ENCODE measurements at places on chromosomes 6 and 20.

DNA sequence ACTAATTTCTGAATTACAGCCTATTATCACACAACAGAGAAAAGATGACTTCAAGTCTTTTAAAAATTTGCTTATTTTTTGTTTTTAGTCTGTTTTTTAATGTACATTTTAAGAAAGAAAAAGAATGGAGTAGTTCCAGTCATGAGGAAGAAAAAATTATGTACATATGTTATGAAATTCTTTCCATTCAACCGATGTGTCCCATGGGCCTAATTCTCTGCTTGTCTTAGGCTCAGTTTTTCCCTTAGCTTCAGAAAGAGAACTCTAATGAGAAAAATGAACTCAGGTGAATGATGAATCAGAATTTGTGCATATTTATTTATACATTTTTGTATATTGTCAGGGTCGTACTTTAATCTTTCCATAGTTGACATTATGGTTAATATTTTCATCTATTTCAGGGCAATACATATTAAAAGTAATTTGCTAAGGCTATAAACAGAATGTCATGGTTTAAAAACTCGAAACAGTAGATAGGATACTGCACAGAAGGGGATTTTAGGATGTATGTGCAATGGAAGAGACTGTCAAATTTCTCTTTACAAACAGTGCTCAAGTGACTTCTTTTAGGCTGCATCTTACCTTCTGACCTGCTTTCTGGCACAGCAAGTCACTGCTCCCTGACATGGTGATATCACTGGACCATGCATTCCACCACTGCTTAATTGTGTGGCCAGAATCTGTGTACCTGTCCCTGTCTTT, 153.1 kb downstream of the EPHA7 start:
- no peak for DNase-seq

DNA sequence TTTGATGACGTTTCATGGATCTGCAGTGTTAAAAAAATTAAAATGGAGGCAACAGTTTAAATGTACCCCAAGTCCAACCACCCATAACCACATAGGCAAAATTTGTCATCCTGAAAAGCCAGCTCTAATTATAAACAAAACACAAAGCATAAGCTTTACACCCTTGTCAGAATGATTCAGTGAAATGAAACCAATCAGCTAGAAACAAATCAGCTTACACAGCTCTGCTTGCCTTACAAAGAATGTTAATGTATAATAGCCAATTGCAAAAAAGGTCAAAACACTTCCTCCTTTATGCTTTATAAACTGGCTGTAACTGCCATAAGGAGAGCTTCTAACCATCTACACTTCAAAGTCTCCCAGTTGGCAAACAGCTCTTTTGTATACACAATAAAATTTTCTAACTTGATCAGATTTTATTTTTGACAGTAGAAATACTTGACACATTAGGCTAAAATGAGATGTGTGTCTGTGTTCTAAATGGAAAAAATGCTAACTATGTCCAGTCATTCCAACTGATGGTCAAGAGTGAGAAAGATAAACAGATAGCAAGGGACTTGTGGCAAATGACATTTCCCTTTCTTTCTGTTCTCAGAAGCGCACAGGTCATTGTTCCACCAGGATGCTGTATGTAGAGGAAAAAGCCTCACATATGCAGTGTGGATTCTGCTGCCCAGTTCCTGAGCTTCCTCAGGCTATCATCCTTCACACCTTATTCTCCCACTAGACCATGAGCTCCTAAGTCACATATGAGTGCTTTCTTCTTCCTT, 344.3 kb upstream of the ID4 start:
- no peak for DNase-seq

GRCh38 chr6:116393430-116393829, 22.7 kb downstream of the DSE start:
- no peak for DNase-seq

DNA sequence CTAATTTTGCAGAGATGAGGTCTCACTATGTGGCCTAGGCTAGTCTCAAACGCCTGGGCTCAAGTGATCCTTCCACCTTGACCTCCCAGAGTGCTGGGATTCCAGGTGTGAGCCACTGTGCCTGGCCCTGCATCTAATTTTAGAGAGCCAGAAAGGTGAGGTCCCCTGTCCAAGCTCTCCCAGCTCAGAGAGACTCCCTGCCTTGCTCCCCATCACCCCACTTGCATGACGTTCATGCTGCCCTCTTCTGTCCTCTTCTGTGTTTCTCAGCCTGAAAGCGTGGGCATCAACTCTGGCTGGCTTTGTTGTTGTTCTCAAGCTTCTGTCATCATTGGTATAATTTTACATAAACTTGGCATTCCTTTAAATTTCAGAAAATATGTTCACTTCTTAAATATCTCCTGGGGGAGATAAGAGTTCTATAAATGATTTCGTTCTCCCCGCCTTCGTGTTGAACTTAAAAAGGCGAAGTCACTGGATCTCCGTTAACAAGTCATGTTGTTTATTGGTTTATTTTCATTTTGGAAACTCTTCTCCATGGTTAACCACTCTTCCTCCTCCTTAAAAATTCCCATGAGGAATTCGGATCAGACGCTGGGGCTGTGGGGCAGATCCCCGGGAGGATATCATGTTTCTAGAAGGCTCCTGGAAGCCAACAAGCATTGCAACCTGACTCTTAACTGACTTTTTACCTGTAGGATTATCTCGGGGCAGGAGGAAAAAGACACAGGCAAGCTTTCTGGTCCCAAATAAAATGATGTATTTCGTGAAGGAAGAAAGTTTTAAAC, 13.2 kb upstream of the PARD6B start:
- DNase-seq: no peak

- no peak for DNase-seq
Observed at GRCh38 chr6:43978473-43979346, 148.5 kb downstream of the MRPL14 start.

DNA sequence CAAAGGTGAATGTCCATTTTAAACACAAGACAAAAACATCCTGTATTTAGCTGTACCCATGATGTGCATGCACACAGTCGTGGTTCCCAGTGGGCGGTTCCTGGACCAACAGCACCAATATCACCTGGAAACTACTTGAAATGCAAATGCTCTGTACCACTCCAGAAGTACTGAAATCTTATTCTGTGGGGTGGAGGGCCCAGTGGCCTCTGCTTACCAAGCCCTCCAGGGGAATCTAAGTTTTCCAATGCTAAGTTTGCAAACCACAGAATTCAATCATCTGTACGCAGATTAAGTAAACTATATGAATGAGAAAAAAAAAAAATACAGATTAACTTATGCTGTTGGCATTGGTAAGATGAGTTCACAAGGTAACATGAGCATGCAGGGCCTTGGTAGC, 14.1 kb downstream of the TRMT6 start:
- DNase-seq: no peak

- DNase-seq: no peak
Observed at GRCh38 chr6:411402-412145, 20.0 kb downstream of the IRF4 start.

GRCh38 chr6:160218810-160219209, 39.8 kb downstream of the SLC22A2 start:
- DNase-seq: no peak

DNA sequence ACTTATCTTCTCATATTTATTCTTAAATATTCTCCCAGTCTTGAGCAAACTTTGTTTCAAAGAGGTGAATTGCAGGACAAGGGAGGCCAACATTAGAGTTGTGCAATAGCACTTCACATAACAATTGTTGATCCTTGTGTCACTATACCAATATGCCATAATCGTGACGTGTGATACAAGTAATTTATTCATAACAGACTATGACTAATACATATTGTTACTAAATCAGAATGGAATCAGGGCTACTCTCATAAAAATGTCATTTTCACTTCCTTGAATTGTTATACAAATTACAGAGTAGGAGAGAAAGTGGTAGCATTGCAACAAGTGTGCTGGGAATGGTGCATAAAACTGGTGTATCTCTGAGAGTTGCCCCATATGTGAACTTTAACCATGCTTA, 37.2 kb upstream of the PLCB1 start:
- DNase-seq: no peak

- no peak for DNase-seq
Observed at GRCh38 chr6:19301980-19302379, 535.2 kb upstream of the ID4 start.

DNA sequence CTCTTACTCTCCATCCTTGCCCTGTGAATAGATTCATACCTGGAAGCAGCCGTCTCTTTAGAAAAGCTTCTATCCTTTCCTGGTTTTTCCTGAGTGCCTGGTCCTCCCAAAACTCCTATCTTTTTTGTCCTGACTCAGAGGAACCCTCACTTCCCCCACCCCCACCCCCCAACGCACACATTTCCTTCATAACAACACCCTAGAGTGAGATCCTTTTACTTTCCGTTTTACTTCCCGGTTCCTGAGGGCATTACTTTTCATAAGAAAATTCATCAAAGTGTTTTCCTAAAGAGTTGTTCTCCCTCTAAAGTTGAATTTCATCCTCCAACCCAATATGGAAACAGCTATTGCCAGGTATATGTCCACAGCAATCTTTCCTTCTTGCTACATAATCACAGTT, 327.0 kb downstream of the NRN1 start:
- DNase-seq: no peak

GRCh38 chr6:3482869-3483268, 26.0 kb upstream of the SLC22A23 start:
- DNase-seq: peak; percentile 58

DNA sequence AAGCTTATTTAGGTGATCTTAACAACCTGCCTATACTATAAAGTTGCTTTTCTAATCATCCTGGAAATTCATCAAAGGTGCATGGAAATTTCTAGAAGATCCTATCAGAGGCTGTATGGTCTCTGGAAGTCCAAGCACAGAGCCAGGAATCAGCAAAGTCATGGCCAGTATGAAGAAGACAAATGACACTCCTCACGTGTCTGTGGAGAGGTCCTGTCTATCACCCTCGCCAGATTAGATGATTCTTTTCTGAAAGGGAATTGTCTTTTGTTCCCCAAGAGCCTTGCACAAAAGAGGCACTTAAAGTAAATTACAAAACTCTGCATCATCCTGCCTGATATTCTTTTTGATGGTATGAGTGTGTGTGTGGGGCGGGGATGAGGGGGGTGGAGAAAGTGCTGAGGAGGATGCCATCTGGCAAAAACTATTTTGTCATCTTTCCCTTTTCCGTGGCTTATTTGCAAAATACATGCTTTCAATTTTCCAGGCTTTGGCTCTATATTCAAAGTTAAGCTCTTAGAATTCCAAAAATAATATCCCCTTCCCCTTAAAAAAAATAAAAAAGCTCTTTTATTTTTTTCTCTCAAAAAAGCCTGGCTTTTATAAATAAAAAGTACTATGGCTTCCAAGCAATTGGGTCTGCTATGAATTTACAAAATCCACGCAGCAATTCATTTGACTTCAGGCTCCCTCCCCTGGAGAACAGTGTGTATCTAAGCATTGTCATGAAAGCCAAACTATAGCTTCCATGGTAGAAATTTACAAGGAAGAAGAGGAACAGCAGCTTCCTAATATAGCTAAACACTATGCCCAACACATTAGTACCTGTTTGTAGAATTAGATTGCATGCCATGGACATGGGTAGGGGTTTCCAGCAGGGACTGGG, 185.2 kb upstream of the ARG1 start:
- no peak for DNase-seq

GRCh38 chr6:99184696-99185095, 164.8 kb downstream of the FAXC start:
- no peak for DNase-seq

DNA sequence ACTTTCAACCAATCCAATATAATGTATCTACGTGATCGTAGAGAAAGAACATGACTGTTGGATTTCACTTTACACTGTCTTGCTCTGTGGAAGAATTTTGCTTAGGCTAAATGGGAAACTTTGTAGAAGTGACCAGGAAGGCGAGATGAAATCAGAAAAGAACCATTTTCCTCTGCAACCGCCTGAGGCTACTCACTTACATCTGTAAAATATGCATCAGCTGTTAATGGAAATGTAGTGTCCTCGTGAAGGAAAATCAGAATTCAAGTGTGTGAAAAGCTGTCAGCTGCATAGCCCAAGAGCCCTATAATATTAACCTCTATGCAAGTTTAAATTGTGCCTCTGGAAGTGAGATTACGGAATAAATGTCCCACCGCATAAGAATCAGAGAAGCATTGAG, 277.9 kb downstream of the C6orf118 start:
- no peak for DNase-seq

- no peak for DNase-seq
Observed at GRCh38 chr6:152952866-152953509, 29.9 kb downstream of the FBXO5 start.

GRCh38 chr6:29610540-29610939, 22.4 kb downstream of the GABBR1 start:
- DNase-seq: no peak

- no peak for DNase-seq
Observed at GRCh38 chr6:157982102-157982562, 469 bp downstream of the SYNJ2 start.

GRCh38 chr6:156780962-156781853, 4.0 kb downstream of the ARID1B start:
- no peak for DNase-seq

DNA sequence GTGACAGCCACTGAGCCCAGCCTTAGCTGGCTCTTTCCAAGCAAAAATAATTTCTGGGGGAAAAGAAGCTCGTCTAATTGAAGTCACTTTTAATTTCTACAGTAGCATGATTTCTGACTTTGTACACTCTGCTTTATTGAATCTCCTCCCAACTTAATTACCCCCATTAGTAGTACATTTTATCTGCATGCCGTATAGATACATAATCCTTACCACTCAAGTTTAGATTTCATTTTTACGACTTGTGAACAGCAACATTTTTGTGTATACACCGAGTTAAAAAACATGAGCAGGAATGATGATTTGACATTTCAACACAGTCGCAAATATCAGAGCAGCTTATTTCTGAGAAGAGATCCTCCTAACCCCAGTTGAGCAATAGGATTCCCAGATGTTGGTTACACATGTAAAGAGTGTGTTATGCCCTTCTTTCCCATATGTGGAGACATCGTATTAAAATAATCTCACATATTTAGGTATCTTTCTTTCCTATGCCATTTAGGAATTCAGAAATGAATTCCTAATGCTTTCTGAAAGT, 127.3 kb upstream of the MTHFD1L start:
- no peak for DNase-seq

DNA sequence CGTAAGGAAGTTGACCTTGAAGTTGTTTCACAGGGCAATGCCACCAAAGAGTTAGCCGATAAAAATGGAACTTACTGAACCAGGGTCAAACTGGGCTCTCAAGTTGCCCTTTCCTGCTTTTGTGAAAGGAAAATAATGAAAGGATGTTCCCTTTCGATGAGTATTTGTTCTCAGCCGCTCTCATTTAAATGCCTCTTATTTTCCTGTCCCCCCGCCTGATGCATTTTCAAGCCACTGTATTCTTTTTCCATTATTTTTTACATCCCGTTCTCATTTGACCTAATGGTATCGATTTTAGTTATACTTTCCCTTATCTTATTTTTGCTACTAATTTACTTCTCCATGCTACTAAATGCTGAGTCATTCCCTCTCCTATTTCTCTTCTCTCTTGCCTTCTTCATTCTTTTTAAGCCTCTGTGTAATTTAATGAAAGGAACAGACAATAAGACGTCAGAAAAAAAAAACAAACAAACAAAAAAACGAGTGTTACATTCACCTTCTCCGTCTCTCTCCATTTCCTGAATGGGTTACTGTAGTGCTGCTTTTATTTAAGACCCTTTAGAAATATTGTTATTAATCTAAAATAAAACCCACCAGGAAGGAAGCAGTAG, 655 bp upstream of the NDUFAF4 start:
- no peak for DNase-seq

All from ecto neural progenitor cell (in vitro differentiated cells).